ENCODE measurements at places on chromosomes 12 and 14.

DNA sequence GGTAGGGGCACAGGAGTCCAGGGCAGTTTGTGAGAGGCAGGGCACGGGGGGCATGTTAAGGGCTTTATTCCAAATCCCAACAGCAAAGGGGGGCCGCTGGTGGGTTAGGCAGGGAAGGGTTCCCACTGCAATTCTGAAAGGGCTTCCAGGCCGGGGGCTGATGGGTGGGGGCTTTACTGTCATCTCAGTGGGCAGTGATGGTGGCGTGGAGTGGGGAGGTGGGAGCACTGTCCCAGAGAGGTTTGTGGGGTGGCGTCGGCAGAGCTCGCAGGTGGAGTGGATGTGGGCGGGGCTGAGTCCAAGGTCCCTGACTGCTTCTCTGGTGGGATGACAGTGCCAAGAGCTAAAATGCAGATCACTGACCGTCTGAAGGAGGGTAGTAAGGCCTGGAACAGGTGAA lies 121.6 kb upstream of the EVL start:
- DNase-seq = no peak

DNA sequence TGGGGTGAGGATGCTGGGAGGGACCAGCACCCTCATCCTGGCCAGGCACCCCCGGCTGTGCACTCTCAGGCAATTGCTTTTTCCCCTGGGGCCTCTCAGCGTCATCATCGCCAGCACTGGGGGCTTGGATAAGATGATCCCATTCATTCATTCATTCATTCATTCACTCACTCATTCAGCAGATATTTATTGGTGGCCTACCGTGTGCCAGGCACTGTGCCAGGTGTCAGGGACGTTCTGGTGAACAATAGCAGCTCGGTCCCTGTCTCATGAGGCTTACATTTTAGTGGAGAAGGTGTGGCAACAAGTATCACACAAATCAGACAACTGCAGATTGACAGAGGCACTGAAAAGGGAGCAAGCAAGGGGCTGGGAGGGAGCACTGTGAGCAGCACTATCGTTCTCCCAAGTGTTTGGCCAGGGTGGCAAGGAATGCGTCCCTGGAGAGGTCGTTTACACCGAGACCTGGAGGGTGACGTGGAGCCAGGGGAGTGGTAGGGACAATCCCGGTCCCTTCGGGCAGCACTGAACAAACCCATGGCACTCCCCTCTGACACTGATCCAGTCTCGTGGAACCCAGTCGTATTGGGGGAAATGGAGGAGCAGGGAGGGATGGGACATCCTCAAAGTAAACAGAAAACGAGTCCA lies 124.1 kb downstream of the PAPOLA start:
- no peak for DNase-seq

DNA sequence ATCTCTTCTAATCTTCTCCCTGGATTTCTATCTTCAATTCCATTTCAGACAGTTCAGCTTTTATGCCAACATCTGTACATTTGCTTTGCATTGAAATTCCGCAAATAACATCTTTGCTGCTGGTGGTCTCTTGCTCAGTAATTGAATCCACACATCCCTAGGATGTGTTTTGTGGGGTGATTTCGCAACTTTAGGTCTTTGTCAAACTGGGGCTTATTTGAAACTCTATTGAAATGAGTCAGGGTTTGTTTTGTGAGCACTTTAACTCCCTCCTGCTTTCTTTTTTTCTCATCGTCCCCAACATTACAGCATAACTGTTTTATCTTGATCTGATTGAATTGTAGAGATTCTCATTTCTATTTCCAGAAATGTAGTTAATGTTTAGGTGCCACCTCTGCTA lies 404.3 kb downstream of the NPAS3 start:
- no peak for DNase-seq

DNA sequence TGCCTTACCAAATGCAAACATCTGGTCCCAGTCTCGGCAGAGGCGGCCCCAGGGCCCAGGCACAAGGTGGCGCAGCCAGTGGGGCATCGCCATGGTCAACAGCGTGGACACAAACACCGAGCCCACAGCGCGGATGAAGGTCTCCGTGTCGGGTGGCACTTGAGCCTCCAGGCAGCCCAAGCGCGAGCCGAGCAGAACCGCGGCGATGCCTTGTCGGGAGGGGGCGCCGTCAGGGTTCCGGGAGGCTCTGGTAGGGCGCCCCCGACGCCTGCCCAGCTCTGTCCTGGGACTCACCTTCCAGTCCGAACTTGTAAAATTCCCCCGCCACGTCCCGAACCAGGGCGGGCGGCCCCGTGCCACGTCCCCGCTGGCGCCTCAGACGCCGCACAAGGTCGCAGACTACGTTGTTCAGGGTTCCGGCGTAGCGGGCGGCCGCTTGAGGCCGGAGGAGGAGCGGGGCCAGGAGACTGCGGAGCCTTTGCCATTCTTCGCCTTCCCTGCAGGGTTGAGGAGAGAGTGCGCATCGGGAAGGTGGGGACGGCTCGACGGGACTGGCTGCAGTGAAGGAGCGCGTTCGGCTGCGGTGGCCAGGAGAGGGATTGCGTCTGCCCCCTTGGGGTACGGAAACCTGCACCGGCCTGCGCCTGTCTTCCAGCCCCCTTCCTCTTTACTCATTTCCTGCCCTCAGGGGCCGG lies 1.7 kb downstream of the CYP27B1 start:
- no peak for DNase-seq

GRCh38 chr12:6630736-6631135 lies 5.0 kb downstream of the LPAR5 start:
- no peak for DNase-seq

GRCh38 chr12:14366209-14367039 lies 942 bp downstream of the ATF7IP start:
- no peak for DNase-seq

DNA sequence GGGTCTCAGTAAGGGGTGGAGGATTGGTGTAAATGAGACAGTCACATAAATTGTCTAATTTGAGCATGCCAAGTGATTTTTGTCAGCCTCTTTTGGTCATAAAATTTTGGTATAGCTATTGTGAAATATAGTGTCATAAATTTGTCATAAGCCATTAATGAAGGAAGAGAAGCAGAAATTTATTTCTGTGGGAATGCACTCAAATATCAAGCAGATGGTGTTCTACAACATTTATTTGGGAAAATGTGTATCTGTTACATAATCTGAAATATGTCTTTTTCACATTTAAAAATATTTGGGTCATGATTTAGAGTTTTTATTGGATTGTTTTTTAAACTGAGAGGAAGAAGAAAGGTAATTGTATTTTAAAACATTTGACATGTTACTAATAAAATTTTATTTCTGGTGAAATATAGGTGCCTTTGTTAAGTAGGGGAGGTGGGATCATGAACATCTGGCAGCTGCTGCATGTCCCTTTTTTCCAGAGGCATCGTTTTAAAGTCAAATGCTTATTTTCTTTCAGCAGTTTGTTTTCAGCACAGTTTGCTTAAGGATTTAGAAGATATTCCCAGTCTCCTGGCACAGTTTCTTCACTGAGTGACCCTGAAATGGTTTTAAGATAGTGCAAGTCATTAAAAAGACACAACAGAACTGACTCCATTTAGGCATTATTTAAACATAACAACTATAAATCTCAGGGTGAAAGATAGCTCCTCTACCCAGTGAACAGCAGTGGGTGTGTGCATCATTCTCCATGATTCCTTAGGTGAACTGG lies 371.7 kb downstream of the SNAPC1 start:
- DNase-seq = no peak

GRCh38 chr12:99170461-99170860 lies 477.1 kb upstream of the GARIN6 start:
- DNase-seq = no peak

DNA sequence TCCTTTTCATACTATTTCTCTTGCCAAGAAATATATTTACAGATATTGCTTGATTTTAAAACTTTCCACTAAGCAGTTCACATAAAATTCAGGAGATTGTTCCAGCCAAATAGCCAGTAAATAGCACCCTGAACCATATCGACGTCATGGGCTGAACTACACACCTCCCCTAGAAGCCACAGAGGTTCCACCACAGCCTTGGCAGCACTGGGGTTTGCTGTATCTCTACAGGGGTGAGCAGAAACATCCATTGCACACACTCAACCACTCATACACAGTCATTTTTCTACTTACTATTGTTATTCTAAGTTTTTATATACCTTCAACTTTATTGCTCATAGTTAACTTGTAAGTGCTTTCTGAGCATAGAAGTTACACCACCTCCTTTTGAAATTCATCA lies 8.1 kb upstream of the EIF2S3B start:
- no peak for DNase-seq
